ENCODE measurements at places on chromosomes 6 and 20. TPM values are rescaled to one million over a fixed set of nuclear protein-coding genes. Genes with fewer than 3 reads are reported as not detected.

PPIL6 gene
- total RNA-seq = 0.11 TPM

HELZ2 gene
- 58.1 TPM for total RNA-seq

DNA sequence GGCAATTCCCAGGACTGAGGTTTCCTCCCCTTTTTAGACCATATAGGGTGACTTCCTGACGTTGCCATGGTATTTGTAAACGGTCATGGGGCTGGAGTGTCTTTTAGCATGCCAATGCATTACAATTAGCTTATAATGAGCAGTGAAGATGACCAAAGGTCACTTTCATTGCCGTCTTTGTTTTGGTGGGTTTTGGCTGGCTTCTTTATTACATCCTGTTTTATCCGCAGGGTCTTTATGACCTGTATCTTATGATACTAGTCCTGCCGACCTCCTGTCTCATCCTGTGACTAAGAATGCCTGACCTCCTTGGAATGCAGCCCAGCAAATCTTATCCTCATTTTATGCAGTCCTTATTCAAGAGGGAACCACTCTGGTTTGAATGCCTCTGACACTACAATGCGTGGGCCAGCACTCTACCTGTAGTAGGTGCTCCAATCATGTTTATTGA is 190.1 kb downstream of the KCNQ5 start:
- H3K4me1 ChIP-seq = no peaks in the 10 kb centered on the region
- H3K4me3 ChIP-seq = no peak overlapping the region
- H3K36me3 ChIP-seq = no peaks in the 10 kb centered on the region
- H3K27ac ChIP-seq = no peak overlapping the region

- no peaks in the 10 kb centered on the region for H3K27me3 ChIP-seq
- H3K36me3 ChIP-seq = no peaks in the 10 kb centered on the region
- no peak for DNase-seq
- H3K4me1 ChIP-seq = no peaks in the 10 kb centered on the region
These were observed 239.5 kb downstream of the SLC35F1 start for GRCh38 chr6:118146584-118146983.

Data from ascending aorta (tissue), 2 donors.